Hippocampal formation (tissue), 2 donors: ENCODE measurements at places on chromosomes 4 and X.

DNA sequence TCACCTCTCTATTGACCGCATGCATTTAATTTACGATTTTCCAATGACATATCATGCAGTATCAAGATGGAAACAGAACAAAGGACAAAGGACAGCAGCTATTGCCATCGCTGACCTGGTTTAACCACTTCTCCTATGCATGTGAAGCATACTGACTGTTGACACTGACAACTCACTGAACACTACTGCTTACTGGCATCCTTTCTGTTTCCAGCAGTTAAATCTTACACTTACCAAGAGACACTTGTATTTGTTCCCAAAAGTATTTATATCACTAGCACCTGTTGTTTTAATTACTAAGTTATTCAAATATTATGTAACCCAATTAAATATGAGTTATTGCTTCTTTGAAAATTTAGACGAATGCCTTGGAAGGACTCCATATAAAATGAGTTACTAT, 176.7 kb downstream of the PDGFC start:
- DNase-seq: no peak

GRCh38 chr4:83022724-83023450, 12.1 kb upstream of the COPS4 start:
- DNase-seq: no peak

GRCh38 chrX:81662381-81662780, 460.5 kb downstream of the SH3BGRL start:
- DNase-seq: no peak

- no peak for DNase-seq
These were observed 45.1 kb upstream of the LAMP2 start for GRCh38 chrX:120514236-120514635.

DNA sequence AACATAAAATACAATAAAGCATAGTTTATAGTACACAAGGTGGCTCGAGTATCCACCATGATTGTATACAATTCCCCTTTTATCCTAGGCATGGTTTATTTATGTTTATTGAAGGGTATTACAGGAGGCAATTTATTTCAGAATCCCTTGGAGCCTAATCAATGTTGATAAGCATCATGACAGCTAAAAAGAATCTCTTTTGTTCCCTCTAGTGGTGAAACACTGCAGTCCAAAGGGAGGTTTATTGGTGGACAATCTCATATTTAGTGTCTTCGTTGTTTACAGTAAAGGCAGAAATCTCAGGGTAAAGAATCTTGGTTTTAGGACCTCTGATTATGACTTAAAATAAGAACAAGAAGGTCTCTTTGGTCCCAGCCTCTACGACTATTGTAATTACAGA, 1712.5 kb downstream of the C4orf33 start:
- DNase-seq: peak; percentile 4

GRCh38 chr4:54687887-54688841, 30.4 kb downstream of the KIT start:
- no peak for DNase-seq
